T-helper 1 cell (primary cell): ENCODE measurements at places on chromosomes 2 and 18.

- DNase-seq, result no peak
These were observed 1.0 kb upstream of the GMPPA start for GRCh38 chr2:219497495-219498279.

- DNase-seq, result no peak
These were observed 81.0 kb upstream of the PMAIP1 start for GRCh38 chr18:59818769-59819168.

- peak; percentile 9 for DNase-seq
These were observed 11.5 kb upstream of the SNED1 start for GRCh38 chr2:240986787-240987411.

DNA sequence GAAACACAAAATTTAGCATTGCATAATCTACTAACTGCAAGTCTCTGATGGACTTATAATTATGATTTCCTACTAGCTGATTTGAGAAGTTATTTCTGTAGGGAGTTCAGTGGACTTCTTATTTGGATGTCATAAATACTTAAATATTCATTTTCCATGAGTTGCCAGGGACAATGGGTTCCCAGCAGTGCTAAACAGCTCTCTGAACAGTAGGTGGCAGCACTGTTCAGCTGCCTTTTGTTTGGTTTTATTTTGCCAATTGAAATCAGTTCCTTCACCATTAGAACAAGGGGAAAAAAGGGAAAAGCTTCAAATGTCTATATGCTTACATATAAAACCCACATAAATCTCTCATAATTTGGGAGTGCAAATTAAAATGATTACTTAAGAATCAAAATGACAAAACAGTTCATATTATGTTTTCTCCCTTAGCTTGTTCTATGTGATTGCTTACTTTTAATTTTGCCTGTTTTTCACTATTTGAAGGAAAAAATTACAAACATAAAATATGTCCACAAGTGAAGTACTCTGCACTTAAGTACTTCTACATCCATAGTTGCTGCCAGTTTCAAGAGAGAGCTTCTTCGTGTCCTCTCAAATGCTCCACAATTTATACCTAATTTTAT lies 898.9 kb downstream of the CPS1 start:
- DNase-seq, result no peak

DNA sequence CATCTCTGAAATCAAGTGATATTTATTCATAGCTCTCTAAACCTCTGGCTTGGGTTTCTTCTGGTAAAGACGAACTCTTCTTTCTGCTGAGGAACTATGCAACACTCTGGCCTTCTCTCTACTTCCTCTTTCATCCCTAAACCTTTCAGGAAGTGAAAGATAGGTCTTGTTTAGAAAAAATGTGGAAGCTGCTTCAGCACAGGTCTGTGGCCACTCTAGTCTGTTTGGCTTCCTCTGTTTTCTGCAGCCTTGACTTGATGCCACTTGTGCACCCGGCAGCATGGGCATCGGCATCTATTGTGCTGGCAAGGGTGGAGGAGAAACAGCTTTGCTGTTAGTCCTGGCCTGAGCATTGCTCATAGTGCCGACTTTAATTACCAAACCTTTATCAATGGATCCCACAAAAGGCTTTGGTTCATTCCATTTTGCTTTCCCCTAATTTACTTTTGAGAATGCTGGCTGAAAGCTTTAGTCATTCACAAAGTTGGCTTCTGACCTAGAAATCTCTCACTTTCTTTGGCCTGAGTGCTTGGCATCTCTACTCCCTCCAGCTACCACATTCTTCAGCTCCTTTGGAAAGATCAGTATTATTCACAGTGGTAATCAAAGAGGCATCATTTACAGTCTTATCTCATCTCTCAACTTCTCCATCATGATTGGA lies 32.0 kb upstream of the GPR39 start:
- DNase-seq, result no peak

GRCh38 chr2:177272765-177273164 lies 8.2 kb upstream of the NFE2L2 start:
- no peak for DNase-seq

DNA sequence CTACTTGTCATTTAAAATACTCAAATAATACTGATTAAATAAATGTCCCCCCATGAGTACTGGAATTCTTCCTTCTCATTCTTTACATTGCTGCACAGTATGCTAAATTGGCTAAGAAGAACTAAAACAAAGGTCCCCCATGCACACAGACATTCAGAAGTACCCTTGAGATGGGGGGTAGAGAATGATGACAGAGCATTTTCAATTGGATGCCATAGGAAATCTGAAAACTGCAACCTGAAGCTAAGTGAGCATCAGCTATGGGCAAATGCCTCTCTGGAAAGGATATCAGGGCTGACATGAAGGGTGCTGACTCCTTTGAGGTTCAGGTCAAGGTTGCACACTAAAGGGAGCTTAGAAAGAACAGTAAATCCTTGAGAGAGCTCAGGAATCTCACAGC lies 10.1 kb upstream of the TNFAIP6 start:
- DNase-seq, result no peak

GRCh38 chr2:240628507-240628807 lies 3.2 kb downstream of the GPR35 start:
- no peak for DNase-seq

DNA sequence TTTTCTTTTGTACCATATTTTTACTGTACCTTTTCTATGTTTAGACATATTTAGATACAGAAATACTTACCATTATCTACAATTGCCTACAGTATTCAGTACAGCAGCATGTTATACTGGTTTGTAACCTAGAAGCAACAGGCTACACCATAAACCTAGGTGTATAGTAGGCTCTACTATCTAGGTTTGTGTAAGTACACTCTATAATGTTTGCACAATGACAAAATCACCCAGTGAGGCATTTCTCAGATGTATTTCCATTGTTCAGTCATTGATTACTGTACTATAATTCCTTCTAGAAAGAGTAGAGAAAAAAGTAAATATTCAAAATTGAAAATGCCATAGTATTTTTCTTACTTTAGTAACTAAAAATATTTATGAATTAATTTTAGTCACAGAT lies 490.1 kb upstream of the REG3G start:
- no peak for DNase-seq

DNA sequence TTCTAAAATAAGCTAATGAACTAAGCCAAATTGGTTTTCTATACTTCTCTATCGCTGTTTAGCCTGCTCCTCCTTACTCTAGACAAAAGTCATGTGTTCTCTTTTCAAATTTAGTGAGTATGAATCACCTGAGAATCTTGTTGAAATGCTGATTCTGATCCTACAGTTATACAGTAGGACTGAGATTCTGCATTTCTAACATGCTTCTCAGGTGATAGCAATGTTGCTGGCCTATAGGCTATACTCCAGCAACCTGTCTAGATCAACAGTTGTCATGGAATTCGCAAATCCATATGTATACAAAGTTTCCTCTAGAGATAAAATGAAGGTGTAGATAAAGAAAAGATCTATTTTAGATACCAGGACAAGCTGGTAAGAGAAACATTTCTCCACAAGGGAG lies 62.9 kb downstream of the MEMO1 start:
- no peak for DNase-seq

DNA sequence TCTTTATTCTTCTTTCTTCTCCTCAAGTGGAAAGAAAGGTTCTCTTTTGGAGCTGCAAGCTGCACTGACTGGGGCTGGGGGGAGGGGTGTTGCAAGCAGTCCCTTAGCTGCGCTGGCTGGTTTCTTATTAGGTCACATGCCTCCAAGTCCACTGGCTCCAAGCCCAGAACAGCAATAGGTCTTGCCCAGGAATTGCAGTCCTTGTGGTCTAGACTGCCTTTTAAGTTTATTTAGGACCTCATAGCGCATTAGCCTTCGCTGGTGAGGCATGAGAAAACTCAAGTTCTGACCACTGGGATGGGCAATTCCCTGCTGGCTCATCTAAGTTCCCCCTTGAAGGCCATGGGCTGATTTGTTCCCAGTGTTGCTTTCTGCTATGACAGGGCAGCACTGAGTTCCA lies 138.6 kb upstream of the SCN7A start:
- no peak for DNase-seq

GRCh38 chr2:209840434-209840833 lies 68.8 kb downstream of the UNC80 start:
- DNase-seq, result no peak

- DNase-seq, result no peak
These were observed 28.3 kb downstream of the ANXA4 start for GRCh38 chr2:69770193-69770702.

GRCh38 chr18:24727685-24728084 lies 267.2 kb downstream of the HRH4 start:
- DNase-seq, result no peak
